Activated T-helper 9 cell treated with anti-CD3 and anti-CD28 coated beads, Interleukin-2, amount 50 U/mL, for 16 hours (primary cell): ENCODE measurements at places on chromosomes 2 and 18.

GRCh38 chr2:199460101-199460671 is 2.4 kb upstream of the SATB2 start:
- no peak for DNase-seq

DNA sequence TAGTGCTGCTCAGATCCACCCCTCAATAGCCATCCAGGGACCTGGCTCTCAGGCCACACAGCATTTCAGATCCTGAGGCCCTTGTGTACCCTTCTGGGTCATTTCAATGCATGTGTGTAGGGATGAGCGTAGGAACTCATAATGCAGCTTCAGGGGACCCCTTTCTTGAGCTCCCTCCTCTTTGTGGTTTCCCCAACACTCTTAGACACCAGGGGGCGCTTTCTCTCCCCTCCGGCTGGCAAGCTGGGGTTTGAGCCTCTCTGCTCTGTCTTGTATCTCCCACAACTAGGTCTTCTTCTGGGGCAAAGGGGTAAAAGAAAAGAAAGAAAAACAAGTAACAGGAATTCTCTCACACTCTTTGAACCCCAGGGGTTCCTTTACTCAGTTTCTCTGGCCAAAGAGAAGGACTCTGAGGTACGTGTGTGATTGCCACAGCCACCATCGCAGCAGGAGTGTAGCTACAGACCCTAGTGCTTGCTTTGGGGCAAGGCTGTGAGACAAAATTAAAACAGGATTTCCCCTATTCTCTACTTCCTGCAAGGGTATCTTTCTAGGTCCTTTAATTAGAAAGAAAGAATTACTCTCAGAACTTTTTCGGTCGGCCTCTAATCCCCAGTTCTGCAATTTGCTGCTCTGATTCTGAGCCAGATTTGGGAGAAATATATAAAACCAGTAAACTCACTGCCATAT is 38.0 kb downstream of the CABYR start:
- no peak for DNase-seq

- DNase-seq, result no peak
These were observed 36.0 kb downstream of the UXS1 start for GRCh38 chr2:106158131-106158530.

DNA sequence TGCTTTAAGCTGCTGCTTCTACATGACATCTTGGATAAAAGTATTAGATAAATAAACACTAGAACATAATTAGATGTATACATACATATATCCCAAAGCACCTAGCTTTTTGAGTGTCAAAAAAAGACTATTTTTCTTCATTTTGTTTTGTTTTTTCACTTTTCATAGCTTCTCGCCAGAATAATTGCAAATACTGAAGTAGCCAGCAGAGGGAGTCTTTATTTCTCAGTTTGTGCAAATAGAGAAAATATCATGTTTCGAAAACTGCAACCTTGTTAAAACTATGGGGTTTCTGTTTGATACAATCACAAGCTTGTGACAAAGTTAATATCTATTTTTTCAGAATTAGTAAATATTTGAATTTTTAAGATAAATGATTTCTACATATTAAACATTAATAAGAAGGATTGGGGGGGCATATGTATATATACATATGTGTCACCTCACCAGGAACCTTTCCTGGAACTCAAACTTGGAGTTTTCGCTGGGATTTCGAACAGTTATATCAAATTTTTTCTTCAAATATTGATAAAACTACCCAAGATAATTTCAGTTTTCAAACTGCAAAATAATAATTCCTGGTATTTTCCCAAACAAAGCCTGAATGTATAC is 61.0 kb downstream of the GRB14 start:
- DNase-seq, result no peak

DNA sequence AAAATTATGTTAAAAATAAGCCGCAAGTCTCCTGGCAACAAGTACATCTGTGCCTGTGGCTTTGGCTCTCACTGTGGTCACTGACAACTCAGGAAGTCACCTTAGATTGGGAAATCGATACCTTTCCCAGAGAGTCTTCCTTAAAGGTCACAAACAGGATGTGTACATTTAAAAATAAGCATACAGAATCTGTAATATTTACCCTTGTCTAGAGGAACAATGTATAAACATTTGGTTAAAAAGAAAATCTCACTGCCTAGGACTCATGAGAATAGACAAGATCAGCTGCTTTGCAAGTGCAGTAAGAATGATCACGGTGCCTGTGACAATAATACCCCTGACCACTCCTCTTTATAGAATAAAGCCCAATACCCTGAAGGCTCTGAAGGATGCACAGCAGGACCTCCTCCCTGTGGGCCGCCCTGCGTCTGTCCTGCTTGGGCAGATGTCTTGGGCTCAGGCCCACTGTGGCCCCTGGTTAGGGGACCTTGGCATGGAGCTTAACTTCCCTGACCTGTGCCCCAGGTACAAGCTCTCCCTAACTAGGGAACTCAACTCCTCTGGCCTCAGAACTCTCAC is 98.0 kb upstream of the MGAT4A start:
- no peak for DNase-seq

DNA sequence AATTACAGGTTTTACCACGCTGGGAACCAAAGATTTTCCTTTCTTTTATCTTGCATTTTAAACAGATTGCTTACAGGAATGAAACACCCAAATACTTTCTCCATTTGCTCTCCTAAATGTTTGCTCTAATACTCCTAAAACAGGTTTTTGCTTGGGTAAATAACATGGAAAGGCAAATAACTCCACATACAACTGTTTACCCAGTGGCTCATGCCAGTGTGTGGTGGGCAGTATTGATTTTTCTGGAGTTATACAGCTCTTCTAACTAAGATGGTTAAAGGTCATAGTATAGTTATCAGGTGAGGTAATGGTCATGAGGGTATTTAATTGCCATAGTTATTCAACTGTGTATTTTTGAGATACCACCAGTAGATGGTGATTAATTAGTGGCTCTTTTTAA is 61.2 kb upstream of the RAB27B start:
- no peak for DNase-seq

GRCh38 chr2:173524256-173524955 is 169.7 kb downstream of the CDCA7 start:
- DNase-seq, result no peak

GRCh38 chr18:55179425-55179824 is 220.2 kb upstream of the CCDC68 start:
- DNase-seq, result no peak

DNA sequence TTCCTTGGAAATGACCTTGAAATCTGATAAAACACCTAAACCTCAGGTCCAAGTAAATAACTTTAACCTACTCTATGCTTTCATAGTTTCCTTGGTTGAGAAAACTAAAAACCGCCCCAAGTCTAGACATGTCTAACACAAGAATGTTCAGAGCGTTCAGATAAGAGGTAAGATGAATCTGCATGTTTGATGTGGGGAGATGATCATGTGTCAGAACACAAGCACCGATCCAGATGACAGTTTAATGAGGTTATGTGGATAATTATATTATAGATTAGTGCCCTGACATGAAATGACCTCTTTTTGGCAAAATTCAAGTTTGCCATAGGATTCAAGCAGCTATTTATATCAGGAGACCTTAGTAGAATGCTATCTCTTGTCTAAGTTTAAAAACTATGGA is 729.8 kb upstream of the SOX11 start:
- DNase-seq, result no peak

GRCh38 chr2:179285060-179285459 is 20.4 kb upstream of the SESTD1 start:
- no peak for DNase-seq

DNA sequence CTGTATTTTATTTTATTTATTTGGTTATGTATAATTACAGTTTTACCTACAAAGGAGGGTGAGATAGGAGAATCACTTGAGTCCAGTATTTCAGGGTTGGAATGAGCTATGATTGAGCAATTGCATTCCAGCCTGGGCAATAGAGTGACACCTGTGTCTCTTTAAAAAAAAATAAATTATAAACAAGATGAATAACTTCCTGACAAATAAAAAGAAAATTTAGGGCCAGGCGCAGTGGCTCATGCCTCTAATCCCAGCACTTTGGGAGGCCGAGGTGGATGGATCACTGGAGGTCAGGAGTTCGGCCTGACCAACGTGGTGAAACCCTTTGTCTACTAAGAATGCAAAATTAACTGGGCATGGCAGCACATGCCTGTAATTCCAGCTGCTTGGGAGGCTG is 17.3 kb downstream of the MTA3 start:
- no peak for DNase-seq

DNA sequence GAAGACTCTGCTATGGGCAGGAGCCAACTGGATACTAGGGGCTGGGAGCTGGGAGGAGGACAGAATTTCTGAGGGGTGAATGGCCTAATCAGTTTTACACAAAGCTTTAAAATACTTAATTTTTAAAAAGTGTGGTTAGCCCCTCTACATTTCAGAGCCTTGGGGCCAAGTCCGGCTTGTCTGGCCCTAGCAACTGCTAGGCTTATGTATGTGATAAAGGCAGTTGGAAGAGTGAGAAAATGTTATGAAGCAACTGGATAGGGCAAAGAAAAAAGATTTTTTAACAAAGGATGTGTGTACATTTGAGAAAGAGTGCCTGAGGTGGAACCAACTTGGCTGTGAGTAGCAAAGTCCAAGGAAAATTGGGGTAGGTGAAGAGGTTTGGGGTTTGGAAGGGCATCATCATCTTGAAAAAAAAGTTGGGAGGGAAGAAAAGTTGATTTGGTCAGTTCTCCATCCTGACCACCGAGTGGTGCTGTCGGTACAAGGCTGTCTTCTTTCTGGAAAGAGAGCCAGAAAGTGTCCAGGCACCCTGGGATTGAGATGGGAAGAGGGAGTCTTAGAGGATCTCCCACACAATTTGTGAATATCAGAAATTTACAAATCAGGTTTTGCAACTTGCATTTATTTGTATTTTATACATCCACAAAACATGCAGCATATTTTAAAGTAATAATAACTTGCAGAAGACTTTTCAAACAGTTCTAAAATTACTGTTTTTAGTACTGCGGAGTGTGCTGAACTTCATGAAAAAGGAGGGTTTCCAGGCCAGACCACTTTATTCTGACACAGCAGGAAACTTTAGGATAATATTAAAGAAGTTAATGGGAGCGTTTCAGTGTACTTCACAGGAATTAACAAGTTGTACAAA is 10.5 kb upstream of the CDK15 start:
- DNase-seq, result no peak

DNA sequence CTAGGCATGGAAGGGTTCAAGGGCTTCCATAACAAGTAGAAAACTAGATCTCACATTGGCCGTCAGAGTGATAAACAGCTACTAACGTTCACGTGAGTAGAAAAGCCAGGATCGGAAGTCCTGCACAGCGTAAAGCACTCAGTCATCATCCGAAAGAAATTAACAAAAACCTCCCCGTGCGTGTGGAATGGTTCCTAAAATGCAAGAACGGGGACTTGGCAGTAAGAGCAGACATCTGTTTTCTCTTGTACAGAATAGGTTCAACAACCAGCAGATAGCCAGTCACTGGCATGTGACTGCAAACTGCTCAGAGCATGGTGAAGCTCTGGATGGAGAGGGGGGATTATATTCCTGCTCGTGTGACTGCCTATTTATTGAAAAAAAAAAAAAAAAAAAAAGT is 106.9 kb upstream of the ITGB6 start:
- no peak for DNase-seq

- DNase-seq, result no peak
These were observed 2.9 kb downstream of the PCGF1 start for GRCh38 chr2:74504591-74504990.

- DNase-seq, result no peak
These were observed 20.1 kb upstream of the COL6A3 start for GRCh38 chr2:237433920-237434676.

DNA sequence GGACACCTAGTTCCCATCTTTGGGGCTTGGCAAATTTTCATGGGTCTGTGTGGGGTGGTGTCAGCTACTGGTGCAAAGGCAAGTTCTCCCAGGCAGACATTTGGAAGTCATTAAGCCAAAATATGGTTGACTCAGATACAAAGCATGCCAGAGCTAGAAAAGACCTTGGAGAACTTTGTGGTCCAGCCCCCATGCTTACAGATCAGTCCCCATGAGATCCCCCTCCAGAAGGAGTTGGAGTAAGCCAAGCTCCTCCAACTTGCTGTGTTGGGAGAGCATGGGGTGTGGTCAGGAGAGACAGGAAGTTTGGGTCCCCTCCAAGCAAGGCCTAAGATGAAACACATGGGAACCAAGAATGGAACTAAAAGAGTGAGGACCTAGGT is 224.5 kb downstream of the CYP26B1 start:
- DNase-seq, result no peak

GRCh38 chr2:142981756-142982155 is 104.3 kb downstream of the KYNU start:
- DNase-seq, result no peak

DNA sequence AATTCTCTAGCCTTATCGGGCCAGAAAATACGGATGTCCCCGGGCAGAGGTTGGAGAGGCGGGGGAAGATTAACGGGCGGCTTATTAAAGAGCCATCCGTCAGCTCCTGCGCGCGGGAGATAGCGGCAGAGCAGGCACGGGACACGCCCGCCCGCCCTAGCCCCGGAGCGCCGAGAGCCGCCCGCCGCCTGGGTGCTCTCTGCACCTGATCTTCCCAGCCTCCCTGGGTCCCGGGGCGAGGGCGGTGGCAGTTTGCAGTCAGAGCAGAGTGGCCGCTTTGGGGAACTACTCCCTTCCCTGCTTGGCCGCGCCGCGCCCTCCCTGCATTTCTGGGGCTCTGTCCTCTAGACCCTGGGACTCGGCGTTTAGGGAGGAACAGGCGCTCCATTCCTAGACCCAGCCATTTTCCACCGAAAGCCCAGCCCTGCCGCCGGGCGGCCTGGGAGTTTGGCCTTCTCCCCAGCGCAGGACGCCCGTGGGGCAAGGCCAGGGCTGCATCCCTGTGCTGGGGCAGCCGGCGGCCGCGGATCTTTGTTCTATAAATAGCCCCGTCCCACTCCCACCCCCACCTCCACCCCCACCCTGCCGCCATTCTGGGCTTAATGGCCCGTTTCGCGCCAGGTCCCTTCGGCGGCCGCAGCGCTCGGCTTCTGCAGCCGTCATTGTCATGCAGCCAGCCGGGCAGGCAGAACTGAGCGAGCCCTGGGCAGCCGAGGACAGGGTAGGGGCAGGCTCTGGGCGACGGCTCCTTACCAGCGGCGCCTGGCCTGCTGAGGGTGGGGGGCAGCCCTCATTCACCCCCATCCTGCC is 6.6 kb downstream of the GAD1 start:
- DNase-seq, result no peak

GRCh38 chr2:112684415-112684775 is 36.4 kb upstream of the NT5DC4 start:
- no peak for DNase-seq

DNA sequence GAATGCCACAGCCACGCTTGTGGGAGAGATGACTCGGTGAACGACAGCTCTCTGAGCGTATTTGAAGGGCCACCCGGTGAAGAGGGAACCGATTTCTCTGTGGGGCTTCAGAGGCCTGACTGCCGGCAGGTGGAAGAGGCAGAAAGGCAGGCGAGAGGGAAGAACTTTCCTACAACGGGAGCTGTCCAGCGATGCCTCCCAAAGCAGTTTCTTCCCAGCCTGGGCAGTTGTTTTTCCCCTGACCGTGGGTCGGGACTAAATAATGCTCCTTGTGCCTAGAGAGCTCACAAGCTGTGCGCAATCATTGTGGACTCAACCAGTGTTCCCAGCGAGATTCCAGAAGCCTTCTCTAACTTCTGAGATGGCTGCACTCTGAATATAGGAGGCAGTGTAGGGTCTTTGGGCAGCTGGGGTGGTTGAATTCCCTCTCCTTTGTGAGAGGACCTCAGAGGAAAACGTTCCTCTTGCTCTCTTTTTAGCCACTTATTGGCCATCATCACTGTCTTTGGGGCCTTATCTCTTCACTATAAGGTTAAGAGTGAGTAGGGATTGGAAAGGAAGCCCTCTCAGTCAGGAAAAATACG is 710 bp downstream of the SEC11C start:
- no peak for DNase-seq
